PC-9 (cell line): ENCODE measurements at places on chromosomes 7 and 10. TPM values are rescaled to one million over a fixed set of nuclear protein-coding genes. Genes with fewer than 3 reads are reported as not detected.

DNA sequence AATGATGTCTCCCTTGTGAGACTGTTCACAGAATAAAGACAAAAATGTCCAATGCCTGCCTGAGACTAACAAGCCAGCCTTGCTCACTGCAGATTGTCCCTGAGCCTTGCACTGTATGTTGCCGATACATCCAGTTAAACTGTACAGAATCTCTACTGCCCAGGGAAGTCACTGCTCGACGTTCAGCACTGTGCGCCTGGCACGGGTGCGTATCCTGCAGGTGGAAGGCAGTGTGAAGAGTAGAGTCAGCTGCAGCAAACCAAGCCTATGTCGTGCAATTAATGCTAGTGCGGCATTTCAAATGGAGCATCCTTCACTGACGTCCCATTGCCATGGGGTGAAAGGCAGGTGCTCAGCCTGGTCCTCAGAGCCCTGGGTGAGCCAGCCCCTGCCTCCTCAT is 132.9 kb downstream of the TNS3 start:
- DNase-seq: no peak
- no peak overlapping the region for H3K27ac ChIP-seq
- H3K4me1 ChIP-seq: peaks cover 97% of the 10 kb centered on the region
- no peaks in the 10 kb centered on the region for H3K27me3 ChIP-seq
- peaks cover 39% of the 10 kb centered on the region; the same call in 1 of the 2 replicates for H3K36me3 ChIP-seq

DNA sequence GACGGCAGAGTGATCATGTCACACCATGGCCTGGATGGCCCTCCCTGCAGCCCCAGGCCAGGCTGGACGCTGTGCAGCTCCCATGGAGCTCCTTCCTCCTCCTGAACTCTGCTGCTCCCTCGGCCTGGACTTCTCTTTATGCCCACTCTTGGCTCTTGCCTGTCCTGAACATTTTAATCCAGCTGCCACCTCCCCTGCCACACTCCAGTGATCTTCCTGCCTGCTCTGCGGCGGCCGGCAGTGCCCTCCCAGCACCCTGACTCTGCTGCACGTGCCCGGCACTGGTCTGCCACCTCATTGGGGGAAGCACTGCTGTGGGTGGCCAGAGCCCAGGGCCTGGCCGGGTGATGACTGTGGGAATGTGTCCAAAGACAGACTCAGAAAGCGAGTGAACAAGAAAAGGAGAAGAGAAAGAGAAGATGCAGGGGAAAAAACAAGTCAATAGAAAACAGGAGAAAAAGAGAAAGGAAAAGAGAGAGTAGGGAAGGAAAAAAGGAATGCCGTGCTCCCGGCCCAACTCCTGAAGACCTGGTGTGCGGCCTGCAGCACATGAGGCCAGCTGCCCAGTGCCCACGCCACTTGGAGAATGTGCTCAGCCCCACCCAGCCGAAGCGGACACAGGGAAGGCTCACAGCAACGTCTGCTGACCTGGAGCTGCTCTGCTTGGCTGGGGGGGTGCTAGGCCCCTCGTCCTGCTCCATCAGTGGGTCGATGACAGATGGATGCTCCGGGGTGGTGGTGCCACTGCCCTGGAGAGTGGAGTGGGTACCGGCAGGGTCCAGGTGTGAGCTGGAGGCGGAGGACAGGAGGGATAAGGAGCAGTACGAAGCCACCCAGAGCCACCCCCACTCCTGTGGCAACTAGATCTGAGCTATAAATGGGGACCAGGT is 115.9 kb downstream of the DLG5 start:
- DNase-seq: no peak
- peaks cover 19% of the 10 kb centered on the region; the same call in 1 of the 2 replicates for H3K36me3 ChIP-seq
- H3K27me3 ChIP-seq: no peaks in the 10 kb centered on the region

MACROH2A2 gene
- total RNA-seq: 0.43 TPM in 1 of 2 replicates, not detected in the other

DNA sequence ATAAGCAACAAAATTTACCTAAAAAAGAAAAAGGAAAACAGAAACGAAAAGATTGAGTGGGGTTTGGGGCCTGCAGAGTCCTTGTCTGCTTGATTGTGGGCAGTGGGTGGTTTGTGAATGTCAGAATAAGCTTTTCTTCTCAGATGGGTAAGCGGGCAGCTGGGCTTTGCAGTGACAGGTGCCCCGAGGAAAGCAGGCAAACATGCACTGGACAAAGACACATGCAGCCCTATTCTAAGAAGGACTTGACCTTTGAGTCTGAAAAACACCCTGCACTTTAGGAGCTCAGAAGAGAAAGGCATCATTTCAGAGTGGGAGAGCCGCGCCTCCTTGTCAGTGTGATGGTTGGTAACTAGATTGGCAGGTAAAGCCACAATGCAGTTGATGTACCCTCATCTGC is 562.7 kb downstream of the PTPRN2 start:
- no peak overlapping the region for H3K4me3 ChIP-seq
- H3K36me3 ChIP-seq: no peaks in the 10 kb centered on the region
- peaks cover 100% of the 10 kb centered on the region for H3K27me3 ChIP-seq

DNA sequence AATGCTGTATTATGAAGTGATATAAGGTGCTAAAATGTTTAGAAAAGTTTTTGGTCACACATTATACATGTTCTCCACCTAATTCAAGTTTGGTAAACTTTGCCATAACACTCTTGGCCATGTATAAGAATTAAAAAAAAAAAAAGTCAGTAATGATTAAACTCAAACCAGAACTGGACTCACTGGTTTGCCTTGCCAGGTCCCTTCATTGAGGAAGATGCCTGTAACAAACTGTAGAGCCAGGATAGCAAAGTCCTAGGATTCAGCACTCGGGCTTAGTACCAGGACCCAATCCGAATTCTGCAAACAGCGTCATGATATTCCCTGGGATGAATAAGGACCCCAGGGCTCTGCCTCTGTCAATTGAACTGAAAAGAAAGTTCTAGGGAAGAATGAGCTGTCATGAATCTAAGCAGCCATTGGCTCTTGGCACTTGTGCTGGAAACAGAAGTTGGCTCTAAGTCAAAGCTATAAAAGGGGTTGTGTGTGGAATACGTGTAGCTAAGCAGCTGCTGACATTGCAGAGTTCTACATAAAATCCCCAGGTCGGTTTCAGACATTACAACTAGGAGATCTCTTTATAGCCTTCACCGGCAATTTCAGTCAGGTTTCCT is 216.9 kb downstream of the C7orf25 start:
- no peak for DNase-seq
- peaks cover 57% of the 10 kb centered on the region; the same call in 1 of the 2 replicates for H3K27me3 ChIP-seq
- H3K4me1 ChIP-seq: no peaks in the 10 kb centered on the region

GRCh38 chr10:78757344-78757925 is 311.3 kb upstream of the ZMIZ1 start:
- H3K27ac ChIP-seq: peak overlapping the region; percentile 41
- H3K4me1 ChIP-seq: peaks cover 32% of the 10 kb centered on the region
- DNase-seq: peak; percentile 68
- 0 out of 2 replicates have a peak overlapping the region, but pooled peaks have one; percentile 3 for H3K4me3 ChIP-seq
- H3K36me3 ChIP-seq: no peaks in the 10 kb centered on the region
- no peaks in the 10 kb centered on the region for H3K27me3 ChIP-seq

DNA sequence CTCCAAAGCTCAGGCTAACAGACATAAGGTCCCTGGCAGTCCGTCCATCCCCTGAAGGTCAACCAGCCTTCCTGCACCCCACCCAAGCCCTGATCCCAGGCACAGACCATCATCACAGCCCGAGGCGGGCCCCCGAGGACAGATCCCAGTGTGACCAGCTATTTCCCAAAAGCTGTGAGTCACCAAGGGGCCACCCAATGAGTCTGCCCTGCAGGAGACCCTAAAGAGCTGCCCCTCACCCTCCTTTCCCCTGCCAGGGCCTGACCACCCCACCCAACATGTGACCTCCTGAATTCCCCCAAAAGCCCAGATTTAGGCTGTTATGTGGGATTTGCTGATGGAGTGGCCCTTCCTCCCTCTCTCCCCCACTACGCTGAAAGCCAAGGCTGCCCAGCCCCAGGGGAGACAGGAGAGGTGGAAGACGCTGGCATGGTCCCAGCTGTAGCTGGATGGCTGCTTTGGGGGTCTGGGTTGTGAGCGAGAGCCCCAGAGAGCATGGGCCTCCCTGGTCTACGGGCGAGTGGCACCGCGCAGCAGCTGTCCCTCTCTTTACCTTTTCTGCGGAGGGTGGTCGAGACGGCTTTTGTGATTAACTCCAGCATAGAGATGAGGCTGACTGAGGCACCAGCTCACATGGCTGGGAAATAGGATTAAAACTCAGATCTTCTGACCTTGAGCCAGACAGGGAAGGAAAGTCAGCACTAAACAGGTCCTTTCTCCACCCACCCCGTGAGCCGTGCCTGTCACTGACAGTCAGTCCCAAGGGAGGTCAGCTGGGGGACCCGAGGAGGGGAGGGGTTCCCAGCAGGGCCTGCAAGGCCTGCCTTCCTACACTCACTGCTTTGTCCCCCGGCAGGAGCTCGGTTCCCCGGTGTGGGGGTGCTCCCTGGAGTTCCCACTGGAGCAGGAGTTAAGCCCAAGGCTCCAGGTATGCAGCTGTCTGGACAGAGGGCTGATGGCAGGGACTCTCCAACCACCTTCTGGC is 16.7 kb downstream of the ELN start:
- H3K27me3 ChIP-seq: peaks cover 7% of the 10 kb centered on the region; the same call in 1 of the 2 replicates
- no peak overlapping the region for H3K4me3 ChIP-seq
- DNase-seq: no peak
- no peaks in the 10 kb centered on the region for H3K4me1 ChIP-seq

DNA sequence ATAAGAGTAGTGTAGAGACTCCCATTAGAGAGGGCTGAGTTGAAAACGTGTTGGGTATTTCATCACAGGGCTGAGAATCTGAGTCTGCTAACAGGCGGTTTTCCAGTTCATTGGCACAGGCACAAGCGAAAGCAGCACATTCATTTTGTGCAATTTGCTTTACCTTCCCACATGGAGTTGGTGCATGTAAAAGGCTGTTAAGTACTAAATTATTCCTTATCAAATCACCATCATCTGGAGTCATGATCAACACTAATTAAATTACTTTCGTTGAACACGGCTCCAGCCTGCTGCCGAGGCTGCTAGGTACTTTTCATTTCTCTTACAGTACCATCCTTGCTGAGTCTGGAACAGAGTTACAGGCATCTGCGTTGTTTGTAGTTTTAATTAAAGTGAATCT is 43.8 kb downstream of the ETV1 start:
- no peak overlapping the region for H3K27ac ChIP-seq
- no peaks in the 10 kb centered on the region for H3K27me3 ChIP-seq
- no peak overlapping the region for H3K4me3 ChIP-seq
- DNase-seq: no peak

DNA sequence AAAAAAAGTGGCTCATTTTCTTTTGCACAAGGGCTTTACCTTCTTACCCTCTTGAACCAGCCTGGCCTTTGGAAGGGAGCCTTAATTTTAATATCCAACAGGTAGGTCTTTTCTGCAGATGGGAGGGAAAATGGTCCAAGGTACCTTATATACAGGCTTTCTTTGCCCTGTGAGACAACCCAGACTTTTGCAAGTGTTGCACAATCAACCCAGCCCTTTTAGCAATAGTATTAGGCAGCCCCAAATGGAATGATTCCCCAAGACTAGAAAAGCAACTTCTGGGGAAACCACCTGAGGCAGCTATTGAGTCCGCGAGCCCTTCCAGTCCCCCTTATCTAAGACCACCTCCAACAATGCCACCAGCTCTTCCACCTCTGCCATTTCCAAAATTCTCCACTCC is 1138.3 kb downstream of the XPNPEP1 start:
- H3K27me3 ChIP-seq: no peaks in the 10 kb centered on the region
- H3K36me3 ChIP-seq: no peaks in the 10 kb centered on the region
- no peak for DNase-seq
- H3K27ac ChIP-seq: no peak overlapping the region
- H3K4me3 ChIP-seq: no peak overlapping the region
- no peaks in the 10 kb centered on the region for H3K4me1 ChIP-seq

NYAP1 gene
- 1.3 and 1.9 TPM in 2 replicates for total RNA-seq

DNA sequence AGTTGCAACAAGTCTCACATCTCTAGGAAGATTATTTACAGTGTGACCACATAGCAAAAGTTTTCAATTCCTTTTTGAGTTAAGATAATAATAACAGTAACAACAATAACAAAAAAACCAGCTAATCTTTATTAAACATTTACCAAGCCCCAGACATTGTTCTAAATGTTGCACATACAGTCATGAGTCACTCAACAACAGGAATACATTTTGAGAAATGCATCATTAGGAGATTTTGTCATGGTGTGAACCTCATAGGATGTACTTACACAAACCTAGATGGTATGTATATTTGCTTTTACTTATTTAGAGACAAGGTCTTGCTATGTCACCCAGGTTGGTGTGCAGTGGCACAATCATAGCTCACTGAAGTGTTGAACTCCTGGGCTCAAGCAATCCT is 52.0 kb downstream of the SPAM1 start:
- no peak overlapping the region for H3K27ac ChIP-seq
- no peak overlapping the region for H3K4me3 ChIP-seq
- H3K36me3 ChIP-seq: no peaks in the 10 kb centered on the region
- no peaks in the 10 kb centered on the region for H3K27me3 ChIP-seq
- DNase-seq: no peak
- no peaks in the 10 kb centered on the region for H3K4me1 ChIP-seq

DNA sequence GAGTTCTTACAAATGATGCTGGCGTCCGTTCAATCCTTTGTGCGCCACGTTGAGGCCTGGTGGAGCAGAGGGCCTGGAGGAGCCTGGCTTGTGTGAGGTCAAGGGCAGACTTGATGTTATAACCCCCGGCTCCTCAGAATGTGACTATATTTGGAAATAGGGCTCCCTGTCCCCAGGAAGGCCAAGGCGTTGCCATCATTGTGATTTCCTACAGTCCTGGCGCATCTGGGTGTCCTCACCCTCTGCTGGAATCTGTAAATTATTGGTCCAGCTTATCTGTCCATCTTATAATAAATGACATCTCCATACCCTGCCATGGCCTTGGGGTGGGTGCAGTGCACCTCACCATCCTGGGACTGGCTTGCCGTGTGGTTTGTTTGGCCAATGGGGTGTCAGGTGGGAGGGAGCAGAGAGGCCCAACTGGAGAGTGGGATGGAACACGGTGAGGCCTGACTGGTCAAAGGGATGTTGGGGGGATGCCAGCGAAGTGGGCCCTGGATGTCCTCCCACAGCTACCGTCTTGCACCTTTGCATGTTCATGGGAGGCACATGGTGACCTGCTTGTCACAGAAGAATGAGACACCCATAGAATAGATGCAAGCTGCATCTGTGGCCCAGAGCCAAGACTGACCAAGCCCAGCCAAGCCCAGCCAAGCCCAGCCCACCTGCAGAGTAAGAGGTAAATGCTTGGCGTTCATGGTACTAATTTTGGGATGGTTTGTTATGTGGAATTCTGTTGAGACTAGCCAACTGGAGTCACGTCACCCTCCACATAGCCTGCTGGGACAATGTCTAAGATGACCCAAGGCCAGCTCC is 11.1 kb upstream of the LRRC27 start:
- no peaks in the 10 kb centered on the region for H3K27me3 ChIP-seq
- no peaks in the 10 kb centered on the region for H3K36me3 ChIP-seq
- H3K4me3 ChIP-seq: peak overlapping the region; percentile 20; the same call in 1 of the 2 replicates
- no peak for DNase-seq
- H3K4me1 ChIP-seq: peaks cover 15% of the 10 kb centered on the region

- no peaks in the 10 kb centered on the region for H3K27me3 ChIP-seq
- no peak overlapping the region for H3K27ac ChIP-seq
- H3K4me1 ChIP-seq: peaks cover 57% of the 10 kb centered on the region
- no peak for DNase-seq
These were observed 5.2 kb downstream of the DLG5 start for GRCh38 chr10:77921395-77921794.

- DNase-seq: no peak
- no peaks in the 10 kb centered on the region for H3K36me3 ChIP-seq
- H3K4me3 ChIP-seq: no peak overlapping the region
- H3K4me1 ChIP-seq: no peaks in the 10 kb centered on the region
- no peaks in the 10 kb centered on the region for H3K27me3 ChIP-seq
These were observed 349.0 kb downstream of the HPSE2 start for GRCh38 chr10:98886686-98887085.

HECW1 gene
- 0.48 and 2.7 TPM in 2 replicates for total RNA-seq

GRCh38 chr7:77903597-77903996 is 105.0 kb downstream of the PHTF2 start:
- no peaks in the 10 kb centered on the region for H3K27me3 ChIP-seq
- no peaks in the 10 kb centered on the region for H3K4me1 ChIP-seq
- H3K36me3 ChIP-seq: no peaks in the 10 kb centered on the region
- no peak overlapping the region for H3K27ac ChIP-seq
- no peak overlapping the region for H3K4me3 ChIP-seq
